Upper lobe of right lung (tissue), 1 donor: ENCODE measurements at places on chromosomes 16 and 17.

DNA sequence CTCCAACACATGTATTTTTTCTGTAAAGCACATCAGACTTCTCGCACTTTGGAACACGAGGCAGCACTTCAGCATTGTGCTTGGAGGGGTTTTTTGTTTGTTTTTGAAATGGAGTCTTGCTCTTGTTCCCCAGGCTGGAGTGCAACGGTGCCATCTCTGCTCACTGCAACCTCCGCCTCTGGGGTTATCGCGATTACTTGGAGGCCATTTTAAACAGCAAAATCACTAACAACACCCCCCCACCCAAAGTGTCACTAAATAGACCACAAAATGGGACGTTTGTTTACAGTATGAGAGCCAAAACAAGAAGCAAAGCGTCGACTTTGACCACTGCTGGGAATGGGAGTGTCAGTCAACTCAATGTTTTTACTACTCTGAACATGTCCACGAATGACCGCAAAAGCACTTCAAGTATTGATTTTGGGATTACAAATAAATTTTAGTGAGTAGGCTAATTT is 9.0 kb upstream of the C16orf87 start:
- no peaks in the 10 kb centered on the region for H3K36me3 ChIP-seq
- no peak overlapping the region for H3K27ac ChIP-seq
- H3K4me3 ChIP-seq = no peak overlapping the region
- no peak for DNase-seq
- no peaks in the 10 kb centered on the region for H3K4me1 ChIP-seq

- H3K27ac ChIP-seq = no peak overlapping the region
- no peaks in the 10 kb centered on the region for H3K27me3 ChIP-seq
- DNase-seq = no peak
- H3K4me1 ChIP-seq = peaks cover 4% of the 10 kb centered on the region
- H3K36me3 ChIP-seq = peaks cover 6% of the 10 kb centered on the region
These were observed 89.3 kb upstream of the CHMP6 start for GRCh38 chr17:80902197-80902962.

DNA sequence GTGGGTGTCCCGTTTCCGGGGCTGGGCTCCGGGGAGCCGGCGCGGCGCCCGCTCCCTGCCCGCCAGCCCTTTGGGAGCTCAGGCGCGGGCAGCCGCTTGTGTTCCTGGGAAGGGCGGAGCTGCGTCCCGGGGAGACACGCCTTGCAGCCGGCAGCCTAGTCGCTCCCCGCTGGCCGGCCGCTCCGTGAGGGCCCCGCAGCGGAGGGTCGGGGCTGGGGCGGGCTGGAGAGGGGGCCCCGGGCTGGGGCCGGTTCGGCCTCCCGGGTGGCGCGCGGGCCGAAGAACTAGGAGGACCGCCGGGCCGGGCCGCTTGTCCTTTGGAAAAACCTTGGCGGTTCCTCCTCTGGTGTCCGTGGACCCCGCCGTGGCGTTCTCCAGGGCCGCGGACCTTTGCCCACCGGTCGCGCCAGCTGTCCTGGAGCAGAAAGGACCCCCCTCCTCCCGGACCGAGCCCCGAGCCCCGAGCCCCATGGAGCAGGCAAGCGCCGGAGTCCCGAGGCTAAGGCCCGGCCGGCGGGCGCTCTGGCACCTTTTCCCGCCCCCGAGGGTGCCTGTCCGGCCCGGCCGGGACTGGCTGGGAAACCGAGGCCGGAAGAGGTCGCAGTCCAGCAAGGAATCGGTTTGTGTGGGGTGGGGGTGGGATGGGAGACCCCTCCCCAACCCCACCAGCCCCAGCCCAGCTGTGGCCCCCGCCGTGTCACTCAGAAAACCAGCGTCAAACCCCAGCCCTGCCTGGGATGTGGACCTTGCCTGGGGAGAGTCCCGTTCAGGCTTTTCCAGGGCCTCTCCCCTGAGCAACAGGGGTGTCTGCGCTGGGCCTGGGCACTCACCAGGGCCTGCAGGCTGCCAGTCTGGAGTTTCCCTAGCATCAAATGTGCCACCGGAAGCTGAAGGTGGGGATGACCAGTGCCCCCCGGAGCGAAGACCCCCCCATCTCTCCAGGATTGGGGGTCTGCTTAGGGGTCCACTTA is 6.8 kb upstream of the TBC1D3B start:
- H3K27ac ChIP-seq = peak overlapping the region; percentile 76
- DNase-seq = peak; percentile 86
- no peaks in the 10 kb centered on the region for H3K36me3 ChIP-seq

- no peak overlapping the region for H3K27ac ChIP-seq
- H3K4me1 ChIP-seq = no peaks in the 10 kb centered on the region
- H3K27me3 ChIP-seq = no peaks in the 10 kb centered on the region
- H3K36me3 ChIP-seq = no peaks in the 10 kb centered on the region
- DNase-seq = no peak
- no peak overlapping the region for H3K4me3 ChIP-seq
These were observed 512.4 kb downstream of the HS3ST4 start for GRCh38 chr16:26204138-26204537.

DNA sequence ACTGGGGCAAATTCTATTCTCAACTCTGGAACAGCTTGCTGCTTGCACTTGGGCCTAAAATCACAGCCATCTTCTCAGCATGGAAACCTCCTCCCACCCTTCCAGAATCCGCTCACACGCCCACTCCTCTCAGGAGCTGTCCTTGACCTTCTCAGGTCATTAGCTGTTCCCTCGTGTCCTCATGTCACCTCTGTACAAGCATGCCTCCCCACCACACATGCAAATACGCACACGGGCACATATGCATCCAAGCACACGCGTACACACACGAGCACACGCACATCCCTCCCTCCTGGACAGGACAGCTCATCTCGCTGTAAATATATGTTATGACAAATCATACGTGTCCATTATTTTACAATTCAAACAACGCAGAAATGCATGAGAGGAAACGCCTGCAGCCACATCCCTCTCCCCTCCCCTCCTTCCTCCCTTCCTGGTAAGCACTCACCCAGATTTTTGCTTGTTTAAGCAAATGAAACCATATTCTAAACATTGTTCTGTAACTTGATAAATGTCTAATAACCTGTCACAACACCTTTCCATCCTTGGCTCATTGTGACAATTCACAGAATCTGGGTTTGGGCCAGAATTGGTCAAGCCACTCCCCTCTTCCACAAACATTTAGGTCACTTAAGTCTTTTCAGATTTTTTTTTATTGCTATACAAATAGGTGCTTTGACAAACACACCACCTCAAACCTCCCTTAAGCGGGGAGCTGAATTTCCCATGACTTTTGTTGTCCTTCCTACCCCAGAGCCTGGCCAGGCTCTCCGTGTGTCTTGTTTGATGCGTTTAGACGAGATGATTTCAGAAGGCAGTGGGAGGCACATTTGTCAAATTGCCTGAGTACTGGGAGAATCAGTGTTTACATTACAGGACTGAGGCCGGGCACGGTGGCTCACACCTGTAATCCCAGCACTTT is 41.7 kb downstream of the DNAH17 start:
- H3K27ac ChIP-seq = peak overlapping the region; percentile 43
- H3K27me3 ChIP-seq = no peaks in the 10 kb centered on the region
- H3K4me1 ChIP-seq = peaks cover 9% of the 10 kb centered on the region
- no peak overlapping the region for H3K4me3 ChIP-seq

GRCh38 chr16:26139884-26140283 is 448.1 kb downstream of the HS3ST4 start:
- H3K4me1 ChIP-seq = no peaks in the 10 kb centered on the region
- no peaks in the 10 kb centered on the region for H3K36me3 ChIP-seq
- no peak for DNase-seq
- no peak overlapping the region for H3K4me3 ChIP-seq

- H3K4me3 ChIP-seq = no peak overlapping the region
- H3K36me3 ChIP-seq = no peaks in the 10 kb centered on the region
These were observed 106.3 kb upstream of the HLF start for GRCh38 chr17:55158439-55158838.

DNA sequence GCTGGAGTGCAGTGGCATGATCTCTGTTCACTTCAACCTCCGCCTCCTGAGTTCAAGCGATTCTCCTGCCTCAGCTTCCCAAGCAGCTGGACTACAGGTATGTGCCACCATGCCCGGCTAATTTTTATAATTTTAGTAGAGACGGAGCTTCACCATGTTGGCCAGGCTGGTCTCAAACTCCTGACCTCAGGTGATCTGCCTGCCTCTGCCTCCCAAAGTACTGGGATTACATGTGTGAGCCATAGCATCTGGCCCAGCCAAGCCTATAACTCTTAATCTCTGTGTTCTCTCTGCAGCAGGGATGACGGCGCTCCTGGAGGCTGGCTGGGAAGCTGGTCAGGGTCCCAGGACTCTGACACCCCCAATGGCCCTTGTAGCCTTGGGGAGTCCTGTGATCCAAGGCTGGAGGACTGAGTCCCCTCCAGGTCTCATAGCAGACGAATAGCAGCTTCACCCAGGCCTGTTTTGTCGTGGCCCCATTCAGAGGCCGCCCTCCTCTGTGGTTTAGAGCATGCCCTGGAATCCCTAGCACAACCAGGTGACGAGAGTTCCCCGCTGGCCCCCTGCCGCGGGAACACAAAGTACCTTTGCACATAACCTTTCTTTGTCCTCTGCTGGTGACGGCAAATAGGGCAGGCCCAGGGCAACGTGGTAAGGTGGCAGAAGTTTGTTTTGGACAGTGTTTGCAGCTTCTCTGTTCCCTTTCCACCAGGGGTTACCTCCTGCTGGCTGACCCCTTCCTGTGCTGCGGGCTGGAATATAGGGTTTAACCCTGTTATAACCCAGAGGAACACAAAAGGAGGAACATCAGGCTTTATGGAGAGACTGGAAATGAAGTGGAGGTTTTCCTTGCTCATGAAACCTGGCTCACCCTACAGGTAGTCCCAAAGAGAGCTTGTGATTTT is 43.0 kb upstream of the TOB1 start:
- H3K27me3 ChIP-seq = no peaks in the 10 kb centered on the region
- DNase-seq = peak; percentile 86
- no peaks in the 10 kb centered on the region for H3K36me3 ChIP-seq
- peaks cover 23% of the 10 kb centered on the region for H3K4me1 ChIP-seq

- no peaks in the 10 kb centered on the region for H3K4me1 ChIP-seq
- H3K27ac ChIP-seq = no peak overlapping the region
- no peak for DNase-seq
- H3K27me3 ChIP-seq = no peaks in the 10 kb centered on the region
These were observed 11.8 kb downstream of the TEX14 start for GRCh38 chr17:58680038-58680369.

DNA sequence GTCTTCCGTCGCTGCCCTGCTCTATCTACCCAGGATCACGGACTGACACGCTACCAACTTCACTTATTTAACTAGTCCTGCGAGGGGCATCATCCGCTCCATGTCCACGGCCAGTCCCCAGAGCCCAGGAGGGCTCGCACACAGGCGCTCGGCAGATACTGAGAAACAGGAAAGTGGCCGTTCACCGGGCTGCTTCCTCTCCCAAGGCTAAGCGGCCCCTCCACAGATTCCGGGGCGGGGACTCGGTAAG is 388 bp downstream of the OXLD1 start:
- H3K36me3 ChIP-seq = peaks cover 22% of the 10 kb centered on the region
- peak overlapping the region; percentile 99 for H3K4me3 ChIP-seq
- peaks cover 25% of the 10 kb centered on the region for H3K4me1 ChIP-seq
- H3K27ac ChIP-seq = peak overlapping the region; percentile 92
- H3K27me3 ChIP-seq = no peaks in the 10 kb centered on the region

GRCh38 chr16:66936889-66937554 is 1.7 kb downstream of the CES2 start:
- no peak for DNase-seq
- no peaks in the 10 kb centered on the region for H3K27me3 ChIP-seq
- peaks cover 29% of the 10 kb centered on the region for H3K4me1 ChIP-seq
- no peak overlapping the region for H3K4me3 ChIP-seq

DNA sequence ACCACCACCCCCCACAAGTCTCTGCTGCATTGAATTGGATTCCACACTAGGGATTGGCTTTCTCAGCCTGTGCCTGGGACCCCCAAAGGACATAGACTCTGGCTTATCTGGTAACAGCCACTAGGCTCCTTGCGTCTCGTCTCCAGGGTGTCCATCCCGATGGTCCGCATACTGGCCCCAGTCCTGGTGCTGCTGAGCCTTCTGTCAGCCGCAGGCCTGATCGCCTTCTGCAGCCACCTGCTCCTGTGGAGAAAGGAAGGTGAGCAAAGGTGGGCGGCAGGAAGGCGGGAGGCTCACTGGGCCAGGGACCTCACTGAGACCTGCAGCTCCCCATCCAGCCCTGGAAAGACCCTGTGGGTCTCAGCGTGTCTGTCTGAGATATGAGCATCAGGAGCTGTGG is 8.1 kb downstream of the CD300LG start:
- no peaks in the 10 kb centered on the region for H3K36me3 ChIP-seq
- no peak overlapping the region for H3K27ac ChIP-seq
- H3K4me1 ChIP-seq = peaks cover 5% of the 10 kb centered on the region
- peaks cover 9% of the 10 kb centered on the region for H3K27me3 ChIP-seq
- no peak overlapping the region for H3K4me3 ChIP-seq

DNA sequence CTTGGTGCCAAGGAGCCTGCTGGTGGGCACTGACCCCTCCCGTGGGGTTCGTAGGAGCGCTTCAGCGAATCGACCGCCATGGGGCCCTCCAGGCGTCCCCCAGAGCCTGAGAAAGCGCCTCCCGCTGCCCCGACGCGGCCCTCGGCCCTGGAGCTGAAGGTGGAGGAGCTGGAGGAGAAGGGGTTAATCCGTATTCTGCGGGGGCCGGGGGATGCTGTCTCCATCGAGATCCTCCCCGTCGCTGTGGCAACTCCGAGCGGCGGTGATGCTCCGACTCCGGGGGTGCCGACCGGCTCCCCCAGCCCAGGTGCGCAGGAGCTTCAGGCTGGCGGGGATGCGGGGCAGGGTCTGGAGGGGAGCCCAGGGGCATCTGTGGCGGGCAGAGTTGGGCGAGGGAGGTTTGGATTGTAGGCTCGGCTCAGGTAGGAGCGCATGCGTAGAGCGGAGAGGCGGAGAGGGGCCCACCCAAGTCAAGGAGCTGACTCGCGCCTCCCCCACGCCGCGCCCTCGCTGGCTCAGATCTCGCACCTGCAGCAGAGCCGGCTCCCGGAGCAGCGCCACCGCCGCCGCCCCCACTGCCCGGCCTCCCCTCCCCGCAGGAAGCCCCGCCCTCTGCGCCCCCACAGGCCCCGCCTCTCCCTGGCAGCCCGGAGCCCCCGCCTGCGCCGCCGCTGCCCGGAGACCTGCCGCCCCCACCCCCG is 19.8 kb downstream of the FMNL1 start:
- H3K27me3 ChIP-seq = no peaks in the 10 kb centered on the region
- peaks cover 40% of the 10 kb centered on the region for H3K36me3 ChIP-seq
- peaks cover 3% of the 10 kb centered on the region for H3K4me1 ChIP-seq
- H3K27ac ChIP-seq = no peak overlapping the region
- H3K4me3 ChIP-seq = peak overlapping the region; percentile 36

GRCh38 chr17:15890279-15890892 is 54.5 kb upstream of the ADORA2B start:
- H3K27ac ChIP-seq = no peak overlapping the region
- DNase-seq = peak; percentile 23
- H3K27me3 ChIP-seq = no peaks in the 10 kb centered on the region
- H3K4me1 ChIP-seq = peaks cover 2% of the 10 kb centered on the region
- no peaks in the 10 kb centered on the region for H3K36me3 ChIP-seq
- no peak overlapping the region for H3K4me3 ChIP-seq

- no peak overlapping the region for H3K27ac ChIP-seq
- H3K4me3 ChIP-seq = no peak overlapping the region
- DNase-seq = no peak
- no peaks in the 10 kb centered on the region for H3K36me3 ChIP-seq
- no peaks in the 10 kb centered on the region for H3K27me3 ChIP-seq
These were observed 972.1 kb downstream of the CDH11 start for GRCh38 chr16:64149756-64150155.

- DNase-seq = no peak
- no peak overlapping the region for H3K27ac ChIP-seq
- H3K36me3 ChIP-seq = no peaks in the 10 kb centered on the region
- H3K4me3 ChIP-seq = no peak overlapping the region
These were observed 26.5 kb upstream of the ALOX12 start for GRCh38 chr17:6969323-6969726.

GRCh38 chr16:88973007-88973410 is 4.0 kb downstream of the CBFA2T3 start:
- no peaks in the 10 kb centered on the region for H3K36me3 ChIP-seq
- DNase-seq = no peak
- H3K27me3 ChIP-seq = peaks cover 20% of the 10 kb centered on the region
